ENCODE measurements at places on chromosomes 7 and 10. TPM values are rescaled to one million over a fixed set of nuclear protein-coding genes. Genes with fewer than 3 reads are reported as not detected.
A peak's percentile ranks its signal among the peaks of the same experiment; 100 is the strongest.

DNA sequence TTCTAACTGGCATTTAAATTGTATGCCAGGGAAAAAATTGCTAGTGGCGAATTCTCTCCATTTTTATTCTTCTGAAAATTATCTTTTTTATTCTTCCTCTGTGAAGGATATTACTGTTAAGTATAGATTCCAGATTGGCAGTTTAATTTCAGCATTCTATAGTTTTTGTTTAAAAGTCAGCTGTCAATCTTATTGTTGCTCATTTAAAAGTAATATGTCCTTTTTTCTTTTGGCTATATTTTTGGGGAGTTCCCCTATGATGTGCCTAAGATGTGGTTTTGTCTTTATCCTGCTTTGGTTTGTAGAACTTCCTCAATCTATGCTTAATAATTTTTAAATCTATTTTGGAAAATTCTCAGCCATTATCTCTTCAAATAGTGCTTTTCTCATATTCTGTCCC, 135.9 kb downstream of the ARHGAP12 start:
- no peak overlapping the region for H3K4me3 ChIP-seq
- peaks cover 6% of the 10 kb centered on the region for H3K27me3 ChIP-seq
- no peak overlapping the region for H3K27ac ChIP-seq
- H3K36me3 ChIP-seq, result no peaks in the 10 kb centered on the region

DNA sequence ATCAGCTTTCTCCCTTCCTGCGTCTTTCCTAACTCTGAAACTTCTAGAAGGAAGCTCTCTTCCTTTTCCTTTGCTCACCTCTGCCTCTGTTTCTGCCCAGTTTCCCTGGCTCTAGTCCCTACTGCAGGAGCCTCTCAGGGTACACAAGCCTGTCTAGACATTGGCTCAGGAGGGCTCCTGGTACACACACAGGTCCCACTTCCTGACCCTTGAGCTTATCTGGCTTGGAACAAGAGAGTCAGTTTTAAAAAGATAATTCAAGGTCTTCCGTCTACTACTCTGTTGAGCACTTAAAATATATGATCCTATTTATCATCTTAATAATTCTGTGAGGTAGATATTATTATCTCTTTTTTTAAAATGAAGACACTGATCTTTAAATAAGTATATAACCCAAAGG, 140.7 kb downstream of the RTKN2 start:
- no peak for DNase-seq
- peaks cover 6% of the 10 kb centered on the region for H3K4me1 ChIP-seq
- H3K4me3 ChIP-seq, result no peak overlapping the region
- no peak overlapping the region for H3K27ac ChIP-seq
- H3K27me3 ChIP-seq, result no peaks in the 10 kb centered on the region

- DNase-seq, result no peak
- H3K36me3 ChIP-seq, result no peaks in the 10 kb centered on the region
- no peak overlapping the region for H3K27ac ChIP-seq
- H3K27me3 ChIP-seq, result no peaks in the 10 kb centered on the region
- no peak overlapping the region for H3K4me3 ChIP-seq
Measured at GRCh38 chr7:47905076-47905920, 43.0 kb downstream of the PKD1L1 start.

- peaks cover 13% of the 10 kb centered on the region for H3K4me1 ChIP-seq
- H3K4me3 ChIP-seq, result no peak overlapping the region
- H3K27me3 ChIP-seq, result peaks cover 20% of the 10 kb centered on the region
- H3K36me3 ChIP-seq, result no peaks in the 10 kb centered on the region
Measured at GRCh38 chr10:3420527-3421469, 248.2 kb upstream of the PITRM1 start.

DNA sequence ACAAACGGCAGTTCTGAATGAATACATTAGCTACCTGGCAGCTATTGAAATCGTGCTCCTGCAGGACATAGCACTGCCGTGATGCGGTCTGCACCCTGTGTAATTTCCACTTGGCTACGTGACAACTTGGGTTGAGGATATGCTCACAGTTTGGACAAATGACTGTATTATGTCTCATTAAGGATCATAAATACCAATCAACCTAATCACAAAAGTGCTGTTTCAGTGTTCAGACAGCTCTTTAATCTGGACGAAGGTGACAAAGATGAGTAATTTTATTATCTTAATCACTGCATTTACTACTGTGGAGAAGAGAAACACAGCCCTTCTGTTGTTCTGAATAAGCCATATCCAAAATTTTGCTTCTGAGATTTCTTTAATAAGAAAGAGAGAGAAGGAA, 210.8 kb upstream of the PFKP start:
- no peak overlapping the region for H3K4me3 ChIP-seq
- H3K36me3 ChIP-seq, result no peaks in the 10 kb centered on the region
- DNase-seq, result no peak
- no peaks in the 10 kb centered on the region for H3K4me1 ChIP-seq

DNA sequence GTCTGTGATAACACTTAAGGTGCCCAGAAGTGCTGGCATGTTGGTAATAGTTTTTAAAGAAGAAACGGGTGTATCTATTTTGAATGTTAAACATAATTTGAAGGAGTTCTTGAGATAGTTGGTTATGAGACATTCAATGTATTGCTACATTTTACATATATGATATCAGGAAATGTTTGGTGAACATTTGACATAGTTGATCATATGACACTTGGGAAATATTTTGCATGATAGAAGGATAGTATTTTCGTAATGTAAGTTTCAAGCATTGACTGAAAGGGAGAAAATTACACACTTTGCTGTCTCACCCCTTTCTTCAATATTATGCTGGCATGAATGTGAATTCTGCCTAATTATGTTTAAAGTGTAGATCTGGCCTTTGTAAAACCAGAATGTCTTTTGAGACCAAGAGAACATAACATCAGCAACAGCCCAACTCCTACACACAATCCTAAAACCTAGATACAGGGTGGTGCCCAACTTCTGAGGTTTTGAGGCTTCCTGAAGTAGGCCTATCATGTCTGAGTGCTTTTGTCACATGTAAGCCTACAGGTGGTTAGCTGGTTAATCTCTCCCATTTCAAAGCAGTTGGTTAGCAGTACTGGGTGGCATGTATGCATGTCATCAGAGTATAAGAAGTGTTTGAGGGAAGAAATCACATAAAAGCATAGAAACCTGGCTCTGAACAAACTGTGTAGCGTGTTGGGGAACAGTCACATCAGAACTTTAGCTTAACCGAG, 2.1 kb downstream of the ADD3 start:
- H3K36me3 ChIP-seq, result peaks cover 7% of the 10 kb centered on the region
- H3K4me1 ChIP-seq, result peaks cover 57% of the 10 kb centered on the region
- H3K4me3 ChIP-seq, result no peak overlapping the region
- H3K27ac ChIP-seq, result no peak overlapping the region
- no peak for DNase-seq
- no peaks in the 10 kb centered on the region for H3K27me3 ChIP-seq

PTPRE gene
- total RNA-seq, result 28.2 TPM

DNA sequence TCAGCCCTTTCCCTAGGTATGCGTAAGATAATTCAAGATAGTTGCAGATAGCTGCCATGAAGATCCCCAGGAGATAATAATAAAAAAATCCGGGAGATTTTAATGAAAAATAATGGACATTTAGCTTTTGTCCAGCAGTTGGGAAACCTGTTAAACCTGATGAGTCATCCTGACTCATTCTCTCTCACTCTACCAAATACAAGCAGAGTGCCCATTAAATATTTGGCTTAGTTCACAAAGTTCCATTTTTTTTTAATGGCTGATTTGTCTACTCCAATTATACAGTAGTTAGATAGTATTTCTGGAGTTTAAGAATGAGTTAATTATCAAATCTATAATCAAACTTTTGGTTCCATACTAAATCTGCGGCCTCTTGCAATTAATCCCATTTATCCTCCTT, 2.1 kb upstream of the SHTN1 start:
- DNase-seq, result no peak
- H3K36me3 ChIP-seq, result no peaks in the 10 kb centered on the region
- no peak overlapping the region for H3K4me3 ChIP-seq
- H3K27me3 ChIP-seq, result peaks cover 31% of the 10 kb centered on the region

DNA sequence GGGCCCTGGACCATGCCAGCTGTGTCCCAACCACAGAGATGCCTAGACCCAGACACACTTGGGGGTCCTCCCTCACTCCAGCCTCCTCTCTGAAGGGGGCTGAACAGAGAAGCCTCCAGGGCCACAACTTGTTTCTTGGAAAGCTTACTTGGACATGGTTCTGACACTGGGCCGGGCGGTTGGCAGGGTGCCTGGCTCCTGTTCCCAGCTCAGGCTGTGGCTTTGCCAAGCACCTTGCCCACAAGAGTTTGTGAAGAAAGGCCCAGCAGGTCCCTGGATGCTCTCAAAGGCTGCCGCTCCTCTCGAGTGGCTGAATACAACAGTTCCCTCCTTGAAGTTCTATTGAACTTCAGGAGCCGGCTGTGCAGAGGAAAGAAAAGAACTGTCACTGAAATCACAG, 181.6 kb downstream of the PTPN20 start:
- no peaks in the 10 kb centered on the region for H3K4me1 ChIP-seq
- no peak overlapping the region for H3K27ac ChIP-seq
- peaks cover 20% of the 10 kb centered on the region for H3K27me3 ChIP-seq
- H3K4me3 ChIP-seq, result no peak overlapping the region
- H3K36me3 ChIP-seq, result no peaks in the 10 kb centered on the region
- DNase-seq, result no peak

TMEM176A gene
- total RNA-seq, result not detected

MEPCE gene
- 65.5 TPM for total RNA-seq

VAX1 gene
- total RNA-seq, result not detected

GRCh38 chr7:109308816-109309215, 739.1 kb downstream of the DNAJB9 start:
- no peak for DNase-seq
- no peaks in the 10 kb centered on the region for H3K4me1 ChIP-seq
- no peak overlapping the region for H3K27ac ChIP-seq
- no peak overlapping the region for H3K4me3 ChIP-seq
- H3K27me3 ChIP-seq, result no peaks in the 10 kb centered on the region

PTTG1IP2 gene
- not detected for total RNA-seq

PRKAR1B gene
- total RNA-seq, result 17.5 TPM

GRCh38 chr10:118723466-118723865, 31.3 kb downstream of the CACUL1 start:
- no peak overlapping the region for H3K27ac ChIP-seq
- no peaks in the 10 kb centered on the region for H3K27me3 ChIP-seq
- no peak overlapping the region for H3K4me3 ChIP-seq

- DNase-seq, result no peak
- H3K27ac ChIP-seq, result no peak overlapping the region
- H3K4me3 ChIP-seq, result no peak overlapping the region
- no peaks in the 10 kb centered on the region for H3K27me3 ChIP-seq
- H3K36me3 ChIP-seq, result no peaks in the 10 kb centered on the region
Measured at GRCh38 chr7:92691578-92691977, 101.4 kb upstream of the FAM133B start.

DNA sequence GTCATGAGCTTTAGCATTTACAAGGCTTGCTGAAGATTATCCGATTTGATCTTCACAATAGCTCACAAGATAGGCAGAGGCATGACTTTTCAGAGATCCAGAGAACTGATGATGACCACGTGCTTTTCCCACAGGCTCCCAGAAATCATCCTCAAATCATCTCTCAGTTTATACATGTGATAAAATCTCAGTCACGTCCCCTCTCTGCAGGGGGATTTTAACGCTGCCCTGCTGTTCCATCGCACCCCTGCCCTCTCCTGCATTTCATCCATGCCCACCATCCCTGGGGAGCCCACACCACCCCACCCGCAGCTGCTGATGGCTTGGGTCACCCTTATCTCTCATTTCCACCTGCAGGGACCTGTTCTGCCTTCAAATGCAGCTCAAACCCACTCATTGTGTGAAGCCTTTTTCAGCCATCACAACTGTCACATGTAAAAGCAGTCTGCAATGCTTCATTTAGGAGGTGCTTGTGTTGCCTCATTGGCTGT, 141.8 kb downstream of the DIP2C start:
- no peaks in the 10 kb centered on the region for H3K4me1 ChIP-seq
- no peak overlapping the region for H3K4me3 ChIP-seq
- DNase-seq, result no peak
- H3K27ac ChIP-seq, result no peak overlapping the region

- no peak overlapping the region for H3K27ac ChIP-seq
- DNase-seq, result no peak
- peaks cover 12% of the 10 kb centered on the region for H3K4me1 ChIP-seq
- no peaks in the 10 kb centered on the region for H3K36me3 ChIP-seq
- peaks cover 2% of the 10 kb centered on the region for H3K27me3 ChIP-seq
- H3K4me3 ChIP-seq, result peak overlapping the region; percentile 91
Measured at GRCh38 chr10:80409121-80409520, 770 bp downstream of the PRXL2A start.

C7orf57 gene
- total RNA-seq, result not detected

GDF2 gene
- total RNA-seq, result not detected

DNA sequence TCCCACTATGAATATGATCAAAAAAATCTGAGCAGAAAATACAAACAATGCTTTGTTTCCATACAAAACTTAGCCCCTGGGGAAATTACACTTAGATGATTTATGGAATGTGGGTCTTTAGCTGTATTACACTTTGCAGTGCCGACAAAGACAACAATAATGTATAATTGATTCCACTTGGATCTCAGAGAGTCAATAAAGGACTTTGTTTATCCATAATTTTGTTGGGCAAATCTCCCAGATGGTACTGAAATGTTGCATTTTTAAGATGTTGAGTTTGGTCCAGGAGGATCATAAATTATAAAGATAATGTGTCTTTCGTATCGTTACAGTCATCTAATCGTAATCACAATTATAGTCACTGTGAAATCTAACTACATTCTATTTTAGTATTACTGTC, 66.9 kb upstream of the DOCK1 start:
- no peaks in the 10 kb centered on the region for H3K36me3 ChIP-seq
- no peak overlapping the region for H3K4me3 ChIP-seq
- no peaks in the 10 kb centered on the region for H3K27me3 ChIP-seq
- DNase-seq, result no peak

HTR5A gene
- not detected for total RNA-seq

DNA sequence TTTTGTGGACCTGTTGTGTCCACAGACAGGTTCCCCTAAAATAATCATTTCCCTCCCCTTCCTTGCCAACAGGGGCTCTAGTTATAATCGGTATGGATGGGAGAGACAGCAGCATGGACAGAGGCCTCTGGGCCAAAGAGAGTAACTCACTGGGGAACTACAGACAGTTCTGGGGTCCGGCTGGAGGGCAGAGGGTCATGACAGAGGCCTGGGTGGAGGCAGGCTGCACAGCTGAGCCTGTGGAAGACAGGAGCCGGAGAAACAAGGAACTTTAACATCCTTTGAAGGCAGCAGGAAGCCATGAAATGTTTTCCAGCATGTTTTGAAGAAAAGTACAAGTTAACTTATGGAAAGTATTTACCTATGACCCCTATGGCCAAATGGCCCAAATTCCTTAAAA, 68.6 kb downstream of the PDIA4 start:
- no peak overlapping the region for H3K27ac ChIP-seq
- H3K27me3 ChIP-seq, result no peaks in the 10 kb centered on the region
- H3K4me1 ChIP-seq, result peaks cover 21% of the 10 kb centered on the region
- H3K4me3 ChIP-seq, result no peak overlapping the region

DNA sequence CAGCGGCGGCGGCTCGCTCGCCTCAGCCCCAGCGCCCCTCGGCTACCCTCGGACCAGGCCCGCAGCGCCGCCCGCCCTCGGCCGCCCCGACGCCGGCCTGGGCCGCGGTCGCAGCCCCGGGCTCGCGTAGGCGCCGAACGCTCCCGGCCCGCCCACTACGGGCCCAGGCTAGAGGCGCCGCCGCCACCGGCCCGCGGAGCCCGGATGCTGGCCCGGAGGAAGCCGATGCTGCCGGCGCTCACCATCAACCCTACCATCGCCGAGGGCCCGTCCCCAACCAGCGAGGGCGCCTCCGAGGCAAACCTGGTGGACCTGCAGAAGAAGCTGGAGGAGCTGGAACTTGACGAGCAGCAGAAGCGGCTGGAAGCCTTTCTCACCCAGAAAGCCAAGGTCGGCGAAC, 18.2 kb upstream of the TSPAN33 start:
- no peak overlapping the region for H3K27ac ChIP-seq
- peaks cover 33% of the 10 kb centered on the region for H3K4me1 ChIP-seq
- H3K27me3 ChIP-seq, result no peaks in the 10 kb centered on the region
- no peak for DNase-seq
- no peak overlapping the region for H3K4me3 ChIP-seq
